ENCODE measurements at places on chromosomes 6 and 20.
A peak's percentile ranks its signal among the peaks of the same experiment; 100 is the strongest.

DNA sequence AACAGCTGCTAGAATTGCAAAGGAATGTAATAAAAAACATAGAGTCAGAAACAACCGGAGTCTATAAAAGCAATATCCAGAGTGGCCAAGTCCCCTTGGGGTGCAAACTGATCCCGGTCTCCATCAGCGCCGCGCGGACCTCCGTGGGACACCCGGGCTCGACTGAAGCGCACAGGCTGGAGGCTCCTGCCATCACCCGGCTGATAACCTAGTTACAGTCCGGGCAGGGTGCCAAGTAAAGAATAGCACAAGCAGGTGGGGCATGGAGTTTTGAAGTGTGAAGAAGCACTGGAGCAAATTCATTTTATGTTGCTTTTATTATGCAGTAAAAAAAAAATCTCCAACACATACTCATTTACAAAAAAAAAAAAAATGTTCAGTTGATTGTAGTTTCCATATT is 205.1 kb upstream of the GMDS start:
- peak; percentile 13 for DNase-seq

GRCh38 chr6:149008741-149009140 is 261.9 kb downstream of the UST start:
- DNase-seq, result no peak

DNA sequence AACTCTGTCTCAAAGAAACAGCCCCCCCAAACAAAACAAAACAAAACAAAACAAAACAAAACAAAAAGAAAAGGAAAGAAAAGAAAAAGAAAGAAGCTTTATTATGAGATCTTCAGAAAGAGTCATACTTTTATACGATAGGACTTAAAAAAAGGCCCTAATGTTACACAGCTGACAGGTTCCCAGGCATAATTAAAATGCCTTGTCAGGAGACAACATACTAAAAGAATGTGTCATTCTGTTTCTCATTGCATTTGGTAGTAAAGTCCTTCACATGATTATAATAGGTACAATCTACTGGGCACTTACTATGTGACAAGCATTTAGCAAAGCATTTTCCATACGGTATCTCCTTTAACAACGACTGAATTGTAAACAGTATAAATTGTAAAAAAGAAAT is 36.4 kb upstream of the RPN2 start:
- no peak for DNase-seq

DNA sequence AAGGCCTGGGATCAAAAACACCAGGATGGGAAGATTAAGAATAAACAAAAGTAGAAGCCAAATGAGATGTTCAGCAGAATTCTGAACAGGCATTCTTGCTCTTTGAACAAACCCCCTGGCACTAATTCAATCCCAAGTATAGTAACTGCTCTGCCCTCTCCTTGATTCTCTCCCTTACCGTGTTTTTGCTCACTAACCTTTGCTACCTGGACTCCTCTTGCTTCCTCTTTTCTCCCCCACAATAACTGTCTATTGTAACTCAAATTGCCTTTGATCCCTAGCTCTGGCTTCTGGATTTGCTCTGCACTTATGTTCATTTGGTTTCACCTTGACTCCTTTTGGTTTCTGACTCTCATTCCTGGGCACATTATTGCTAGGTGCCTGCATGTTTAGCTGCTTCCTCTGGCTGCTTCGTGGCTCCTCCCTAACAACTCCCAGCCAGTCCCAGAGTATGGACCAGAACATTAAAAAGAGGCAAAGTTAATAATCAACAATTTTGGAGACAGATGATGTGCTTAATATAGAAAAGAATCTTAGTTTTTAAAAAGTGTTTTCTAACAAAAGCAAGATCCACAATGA is 65.4 kb upstream of the PHIP start:
- no peak for DNase-seq

- no peak for DNase-seq
Observed at GRCh38 chr6:50663806-50664205, 49.5 kb upstream of the TFAP2D start.

DNA sequence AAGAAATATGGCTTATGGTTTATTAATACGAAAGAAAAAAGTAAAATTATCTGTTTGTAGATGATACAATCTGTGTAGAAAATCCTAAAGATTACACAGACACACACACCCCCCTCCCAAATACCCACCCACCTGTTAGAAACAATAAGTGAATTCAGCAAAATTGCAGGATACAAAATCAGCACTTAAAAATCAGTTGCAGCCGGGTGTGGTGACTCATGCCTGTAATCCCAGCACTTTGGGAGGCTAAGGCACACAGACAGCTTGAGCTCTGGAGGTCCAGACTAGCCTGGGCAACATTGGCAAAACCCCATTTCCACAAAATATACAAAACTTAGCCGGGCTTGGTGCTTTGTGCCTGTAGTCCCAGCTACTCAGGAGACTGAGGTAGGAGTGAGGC is 42.3 kb downstream of the NINL start:
- DNase-seq, result no peak

DNA sequence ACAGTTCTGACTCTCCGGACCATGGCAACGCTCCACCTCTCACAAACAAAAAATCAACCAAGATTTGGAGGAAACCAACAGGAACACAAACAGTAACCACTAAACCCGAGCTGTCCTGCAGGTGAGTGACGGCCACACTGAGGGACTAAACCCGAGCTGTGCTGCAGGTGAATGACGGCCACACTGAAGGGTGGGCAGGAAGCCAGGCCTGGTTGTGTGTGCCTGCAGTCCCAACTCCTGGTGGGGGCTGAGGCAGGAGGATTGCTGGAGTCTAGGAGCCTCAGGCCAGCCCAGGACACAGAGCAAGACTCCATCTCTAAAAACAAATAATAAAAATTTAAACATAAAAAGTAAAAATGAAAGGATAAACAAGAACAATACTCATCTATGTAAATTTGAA is 80.6 kb downstream of the TAF4 start:
- no peak for DNase-seq

DNA sequence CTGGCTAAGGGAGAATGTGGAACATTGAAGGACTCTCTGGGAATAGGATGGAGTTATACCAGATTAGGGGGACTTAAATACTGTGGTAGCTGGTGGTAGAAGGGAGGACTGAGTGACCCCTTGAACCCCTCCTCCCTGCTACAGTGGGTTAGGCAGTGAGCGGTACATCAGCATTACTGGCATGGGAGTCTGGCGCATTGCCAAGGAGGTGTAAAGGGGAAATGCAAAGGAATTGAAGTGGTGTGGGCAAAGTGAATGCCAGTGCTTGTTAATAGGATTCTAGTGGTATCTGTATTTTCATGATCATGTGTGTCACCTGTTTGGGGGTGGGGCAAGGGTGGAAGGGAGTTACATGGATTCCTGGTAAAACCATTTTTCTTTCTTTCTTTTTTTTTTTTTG is 60.1 kb downstream of the GFRA4 start:
- DNase-seq, result no peak

DNA sequence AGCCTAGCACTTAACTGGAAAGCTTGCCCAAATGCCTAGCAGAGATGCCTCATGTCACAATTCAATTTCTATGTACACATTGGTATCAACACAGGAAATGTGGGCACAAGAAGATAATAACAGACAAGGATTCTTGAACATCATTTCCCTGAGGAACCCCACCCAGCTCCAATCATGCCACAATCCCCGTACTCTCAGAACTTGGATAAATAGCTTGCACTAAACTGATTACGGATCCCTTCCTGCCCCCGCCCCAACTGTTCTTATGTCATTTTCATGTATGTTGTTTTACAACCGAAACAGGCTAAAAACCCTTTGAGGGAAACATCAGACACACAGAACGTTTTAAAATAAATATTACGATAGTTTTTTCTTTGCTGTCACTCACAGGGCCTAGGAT is 87.1 kb downstream of the BACH2 start:
- DNase-seq, result no peak

All from NCI-H1694 treated with DMSO at 0.1 percent for 48 hours (cell line).